ENCODE measurements at places on chromosomes 12 and 14.

DNA sequence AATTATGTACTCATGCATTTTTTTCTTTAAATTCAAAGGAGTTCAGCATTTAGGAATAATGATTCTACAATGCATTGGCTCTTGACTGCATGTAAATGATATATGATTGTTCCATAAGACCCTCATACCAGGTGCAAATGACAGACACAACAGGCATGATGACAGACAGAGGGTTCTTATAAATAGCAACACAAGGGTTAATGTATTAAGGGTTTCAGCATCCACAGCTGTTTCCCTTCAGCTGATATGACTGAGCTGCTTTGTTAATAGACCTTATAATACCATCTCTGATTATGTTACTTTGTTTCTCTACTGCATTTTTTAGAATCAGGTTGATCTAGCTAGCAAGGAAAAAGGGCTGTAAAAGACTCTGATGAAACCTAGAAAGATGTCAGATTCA, 90.8 kb upstream of the TMTC2 start:
- DNase-seq = no peak

- no peak for DNase-seq
Measured at GRCh38 chr12:6123258-6123657, 1.2 kb downstream of the VWF start.

- DNase-seq = no peak
Measured at GRCh38 chr14:34014936-34015335, 64.1 kb upstream of the EGLN3 start.

DNA sequence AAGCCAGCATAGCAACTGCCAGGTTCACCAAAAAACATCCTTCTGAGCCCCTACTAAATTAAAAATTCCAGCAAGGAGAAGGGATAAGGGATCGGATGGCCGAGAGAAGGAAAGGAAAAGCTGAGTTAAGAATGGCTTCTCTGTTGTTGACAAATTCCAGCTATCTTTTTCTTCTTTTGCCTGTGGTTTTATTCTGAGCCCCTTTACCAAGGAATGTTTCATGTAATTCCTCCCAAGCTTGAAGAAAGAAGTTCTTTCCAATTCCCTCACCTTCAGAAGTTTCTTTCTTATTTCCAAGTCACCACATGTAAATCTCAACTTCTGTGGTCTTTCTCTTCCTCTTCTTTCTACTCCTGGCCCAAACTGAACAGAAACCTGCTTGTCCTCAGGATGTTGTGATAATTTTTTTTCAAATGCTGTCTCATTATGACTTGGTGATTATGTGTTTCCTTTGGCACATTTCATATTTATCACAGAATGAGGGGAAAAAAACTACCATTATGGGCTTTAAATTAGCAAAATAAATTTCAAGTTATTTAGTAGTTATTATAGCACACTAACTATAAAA, 40.0 kb downstream of the FGD6 start:
- no peak for DNase-seq

DNA sequence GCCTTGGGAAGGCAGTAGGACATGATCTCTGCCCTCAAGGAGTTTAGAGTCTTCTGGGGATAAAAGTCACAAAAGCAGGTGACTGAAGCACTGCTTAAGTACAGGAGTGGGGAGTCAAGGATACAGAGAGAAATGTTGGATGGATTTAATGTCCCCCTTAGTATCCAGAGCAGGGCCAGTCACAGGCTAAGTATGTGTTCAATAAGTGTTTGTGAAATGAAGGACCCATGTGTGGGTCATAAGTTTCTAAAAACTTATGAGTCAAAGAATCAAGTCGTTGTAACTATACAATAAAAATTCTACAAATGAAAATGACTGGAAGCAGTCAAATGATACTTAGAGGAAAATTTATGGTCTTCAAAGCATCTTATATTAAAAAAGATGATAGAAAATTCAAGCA, 25.1 kb downstream of the KRT80 start:
- DNase-seq = no peak

DNA sequence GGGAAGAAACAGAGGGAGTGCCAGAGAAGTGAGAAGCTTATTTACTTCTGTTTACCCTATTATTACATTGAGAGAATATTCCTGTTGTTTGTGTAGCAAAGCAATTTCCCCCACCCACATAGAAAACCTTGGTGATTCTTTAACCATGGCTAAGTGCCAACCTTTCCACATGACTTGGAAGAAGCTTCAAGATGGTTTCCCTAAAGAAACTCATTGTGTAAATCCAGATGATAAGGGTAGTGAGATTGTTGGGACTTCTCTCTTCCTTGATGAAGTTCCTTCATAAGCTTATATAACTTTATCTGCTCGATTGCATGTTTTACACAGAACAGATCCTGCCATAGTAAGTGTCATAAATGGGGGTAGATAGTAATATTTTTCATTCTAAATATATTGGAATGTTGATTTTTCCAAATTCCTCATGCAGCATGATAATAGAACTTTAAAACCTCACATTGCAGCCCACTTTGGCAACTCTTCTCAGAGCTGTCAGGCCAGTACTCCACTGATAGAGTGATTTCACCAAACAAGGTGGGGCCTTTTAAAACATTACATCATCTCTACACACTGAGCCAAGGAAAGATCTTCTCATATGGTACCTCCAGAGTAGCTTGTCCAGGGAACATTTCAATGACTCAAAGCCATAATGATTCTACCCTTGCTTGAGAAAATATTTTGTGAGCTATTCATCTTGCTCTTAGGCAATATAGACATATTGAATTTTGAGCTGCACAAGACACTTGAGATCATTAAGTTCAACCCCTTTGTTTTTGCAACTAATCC, 47.8 kb upstream of the KIF21A start:
- DNase-seq = no peak

DNA sequence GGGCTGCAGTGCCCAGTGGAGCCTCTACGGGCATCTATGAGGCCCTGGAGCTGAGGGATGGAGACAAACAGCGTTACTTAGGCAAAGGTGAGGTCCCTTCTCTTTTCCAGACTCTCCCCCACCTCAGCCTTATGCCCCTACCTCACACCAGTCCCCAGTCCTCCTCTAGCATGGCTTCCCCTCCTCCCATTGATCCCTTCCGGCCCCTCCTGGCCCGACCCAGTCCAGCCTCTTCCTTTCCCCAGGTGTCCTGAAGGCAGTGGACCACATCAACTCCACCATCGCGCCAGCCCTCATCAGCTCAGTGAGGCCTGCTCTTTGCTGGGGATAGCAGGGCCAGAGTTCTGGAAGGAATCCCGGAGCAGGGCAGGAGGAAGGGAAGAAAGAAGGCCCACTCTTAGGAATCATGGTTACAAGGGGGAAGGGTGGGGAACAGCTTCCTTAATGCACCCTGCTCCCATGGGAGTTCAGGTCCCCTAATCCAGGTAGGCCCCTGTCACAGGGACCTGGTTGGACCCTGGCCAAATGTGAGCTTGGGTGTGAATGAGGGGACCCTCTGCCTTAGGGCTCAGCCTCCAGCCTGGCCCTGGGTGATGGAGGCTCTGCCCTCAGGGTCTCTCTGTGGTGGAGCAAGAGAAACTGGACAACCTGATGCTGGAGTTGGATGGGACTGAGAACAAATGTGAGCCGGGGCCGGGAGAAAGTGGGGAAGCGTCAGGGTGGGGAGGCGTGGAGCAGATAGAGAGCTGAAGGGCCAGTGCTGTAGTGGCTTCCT, 2.2 kb downstream of the ENO2 start:
- no peak for DNase-seq

GRCh38 chr12:26011099-26011498, 52.6 kb downstream of the RASSF8 start:
- no peak for DNase-seq

- DNase-seq = no peak
Measured at GRCh38 chr12:92721656-92722055, 18.9 kb downstream of the PLEKHG7 start.

GRCh38 chr14:102778338-102779083, 1.3 kb downstream of the TRAF3 start:
- no peak for DNase-seq

DNA sequence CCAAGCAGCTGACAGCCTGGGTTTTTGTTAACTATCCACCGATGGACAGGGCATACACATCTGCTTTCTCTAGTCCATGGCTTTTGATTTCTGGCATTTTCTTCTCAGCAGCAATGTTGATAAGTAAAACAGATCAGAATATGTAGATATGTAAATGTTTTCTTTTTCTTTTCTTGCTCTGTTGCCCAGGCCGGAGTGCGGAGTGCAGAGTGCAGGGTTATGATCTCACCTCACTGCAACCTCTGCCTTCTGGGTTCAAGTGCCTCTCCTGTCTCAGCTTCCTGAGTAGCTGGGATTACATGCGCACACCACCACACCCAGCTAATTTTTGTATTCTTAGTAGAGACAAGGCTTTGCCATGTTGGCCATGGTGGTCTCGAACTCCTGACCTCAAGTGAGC, 27.9 kb downstream of the CLEC9A start:
- DNase-seq = no peak

- no peak for DNase-seq
Measured at GRCh38 chr12:115569345-115570068, 708.0 kb downstream of the MED13L start.

GRCh38 chr12:93857991-93858447, 180.8 kb downstream of the CRADD start:
- DNase-seq = no peak

DNA sequence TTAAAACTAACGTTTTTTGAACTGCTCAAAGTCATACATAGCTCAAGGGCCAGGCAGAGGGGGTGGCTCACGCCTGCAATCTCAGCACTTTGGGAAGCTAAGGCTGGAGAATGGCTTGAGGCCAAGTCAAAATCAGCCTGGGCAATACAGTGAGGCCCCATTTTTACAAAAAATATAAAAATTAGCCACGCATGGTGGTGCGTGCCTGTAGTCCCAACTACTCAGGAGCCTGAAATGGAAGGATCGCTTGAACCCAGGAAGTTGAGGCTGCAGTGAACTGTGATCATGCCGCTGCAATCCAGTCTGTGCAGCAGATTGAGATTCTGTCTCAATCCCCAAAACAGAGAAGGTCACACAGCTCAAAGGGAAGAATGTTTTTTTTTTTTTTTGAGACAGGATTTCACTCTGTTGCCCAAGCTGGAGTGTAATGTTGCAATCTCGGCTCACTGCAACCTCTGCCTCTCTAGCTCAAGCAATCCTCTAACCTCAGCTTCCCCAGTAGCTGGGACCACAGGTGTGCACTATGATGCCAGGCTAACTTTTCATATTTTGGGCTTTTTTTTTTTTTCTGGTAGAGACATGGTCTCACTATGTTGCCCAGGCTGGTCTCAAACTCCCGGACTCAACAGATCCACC, 2.9 kb downstream of the RBM23 start:
- DNase-seq = peak; percentile 90

DNA sequence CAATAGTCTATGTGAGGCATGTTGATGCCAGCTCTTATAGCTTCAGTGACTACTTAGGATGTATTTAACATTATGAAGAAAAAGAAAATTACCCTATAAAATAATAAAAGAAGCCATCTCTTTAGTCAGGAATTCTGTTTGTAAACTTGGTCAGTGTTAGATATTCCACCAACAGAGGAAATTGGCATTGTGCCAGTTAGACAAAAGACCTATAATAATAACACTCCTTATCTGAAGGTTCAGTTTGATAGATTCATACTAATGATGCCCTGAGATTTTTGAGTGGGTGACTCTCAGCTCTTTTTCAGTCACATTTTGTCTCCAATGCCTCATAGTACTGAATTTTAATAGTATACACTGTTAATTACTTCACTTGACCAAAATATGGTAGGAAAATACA, 6.6 kb downstream of the SYT10 start:
- no peak for DNase-seq

GRCh38 chr14:104768437-104769323, 15.7 kb downstream of the SIVA1 start:
- DNase-seq = peak; percentile 66

GRCh38 chr12:78146365-78146772, 315.7 kb downstream of the NAV3 start:
- DNase-seq = no peak

DNA sequence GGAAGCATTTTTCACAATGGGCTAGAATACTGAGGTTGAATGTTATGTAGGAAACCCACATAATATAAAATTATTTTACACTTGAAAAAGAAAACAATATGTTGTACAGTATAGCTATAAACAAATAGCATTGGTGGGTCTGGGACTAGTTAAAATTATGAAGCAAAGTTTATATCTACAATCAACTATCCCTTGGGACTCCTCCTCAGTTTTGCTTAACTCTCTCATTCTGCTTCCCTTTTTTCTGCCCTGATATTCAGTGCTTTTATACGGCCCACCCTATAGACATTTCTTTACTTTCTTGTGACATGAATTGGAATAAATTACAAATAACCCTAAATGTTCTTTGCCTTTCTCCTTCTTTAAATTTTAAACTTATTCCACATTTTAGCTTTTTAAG, 300.5 kb downstream of the FBXL14 start:
- no peak for DNase-seq

- no peak for DNase-seq
Measured at GRCh38 chr14:32427726-32428528, 98.8 kb downstream of the AKAP6 start.

- DNase-seq = no peak
Measured at GRCh38 chr12:111168009-111168900, 200.6 kb downstream of the PHETA1 start.

DNA sequence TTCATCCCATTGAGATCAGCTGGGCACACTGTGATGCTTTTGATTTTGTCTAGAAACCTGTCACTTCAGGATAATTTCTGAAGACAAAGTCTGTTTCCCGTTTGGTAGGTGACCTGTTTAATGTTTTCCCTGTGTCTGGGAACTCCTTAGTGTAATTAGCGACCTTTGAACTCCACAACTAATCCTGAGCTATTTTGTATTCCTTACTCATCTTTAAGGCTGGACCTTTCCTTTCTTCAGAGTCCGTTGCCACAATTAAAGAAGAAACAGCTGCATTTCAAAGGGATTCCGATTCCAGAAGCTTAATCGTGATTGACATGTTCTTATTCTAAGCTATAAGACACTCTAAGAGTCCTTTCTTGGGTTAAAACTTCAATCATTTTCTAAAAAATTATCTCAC, 22.0 kb downstream of the AP5M1 start:
- no peak for DNase-seq

- peak; percentile 34 for DNase-seq
Measured at GRCh38 chr12:105226219-105226618, 9.8 kb downstream of the APPL2 start.

DNA sequence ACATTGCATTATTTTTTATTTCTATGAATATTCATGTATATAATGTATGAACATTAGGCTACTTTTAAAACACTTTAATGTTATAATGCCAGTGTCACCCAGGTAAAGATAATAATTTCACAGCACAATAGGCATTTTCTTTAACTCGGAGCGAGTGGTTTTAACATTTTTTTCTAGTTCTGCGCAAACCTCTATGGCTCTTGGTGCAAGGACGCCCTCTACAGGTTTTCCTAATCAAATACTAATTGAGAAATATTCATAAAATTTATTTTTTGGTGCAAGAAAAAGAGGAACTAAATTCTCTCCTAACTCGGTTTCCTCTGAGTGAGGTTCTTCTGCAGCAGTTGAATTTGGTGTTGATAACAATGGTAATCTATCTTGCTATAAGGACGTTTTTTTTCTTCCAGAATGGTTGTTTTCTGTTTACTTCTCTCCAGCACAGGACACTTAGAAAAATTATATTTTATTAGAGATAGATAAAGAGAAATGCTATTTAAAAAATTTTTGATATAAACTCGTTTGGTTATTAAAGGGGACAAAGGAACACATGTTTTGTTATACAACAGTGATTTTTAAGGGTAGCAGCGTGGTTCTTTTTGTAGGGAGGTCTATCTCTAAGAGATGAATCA, 2.4 kb upstream of the WIF1 start:
- peak; percentile 49 for DNase-seq

- no peak for DNase-seq
Measured at GRCh38 chr12:50006754-50007442, 18.4 kb downstream of the RACGAP1 start.
